ENCODE measurements at places on chromosomes 4 and X. TPM values are rescaled to one million over a fixed set of nuclear protein-coding genes. Genes with fewer than 3 reads are reported as not detected.

The NKX3-2 gene
- 0.08 TPM for total RNA-seq

DNA sequence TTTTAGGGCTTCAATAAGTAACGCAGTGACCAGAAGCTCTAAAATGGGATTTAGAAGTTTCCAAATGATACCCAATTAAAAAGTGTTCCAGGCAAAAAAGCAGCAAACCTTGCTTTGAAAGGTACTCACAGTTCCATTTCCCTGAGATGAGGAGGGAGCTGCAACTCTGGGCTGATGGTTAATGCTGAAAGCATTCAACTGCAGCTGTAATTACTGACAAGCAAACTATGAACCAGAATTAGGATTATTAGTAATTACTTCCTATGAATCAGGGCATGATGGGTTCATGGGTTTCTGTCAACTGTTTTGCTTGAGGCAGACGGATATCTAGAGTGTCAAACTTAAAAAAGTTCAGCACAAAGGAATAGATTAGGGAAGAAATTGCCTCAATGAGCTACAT, 357.4 kb downstream of the STIM2 start:
- no peaks in the 10 kb centered on the region for H3K27me3 ChIP-seq
- no peak overlapping the region for H3K27ac ChIP-seq
- H3K4me1 ChIP-seq, result no peaks in the 10 kb centered on the region
- no peak for DNase-seq
- no peak overlapping the region for H3K4me3 ChIP-seq
- no peaks in the 10 kb centered on the region for H3K36me3 ChIP-seq

The SORBS2 gene
- total RNA-seq, result 245 TPM

- H3K36me3 ChIP-seq, result no peaks in the 10 kb centered on the region
- no peak for DNase-seq
- H3K4me1 ChIP-seq, result no peaks in the 10 kb centered on the region
- H3K4me3 ChIP-seq, result no peak overlapping the region
- no peaks in the 10 kb centered on the region for H3K27me3 ChIP-seq
Observed at GRCh38 chr4:48623182-48623780, 133.2 kb downstream of the ZAR1 start.

GRCh38 chr4:53584658-53585057, 6.6 kb downstream of the LNX1 start:
- H3K4me1 ChIP-seq, result peaks cover 41% of the 10 kb centered on the region
- no peak overlapping the region for H3K27ac ChIP-seq
- H3K27me3 ChIP-seq, result no peaks in the 10 kb centered on the region
- DNase-seq, result no peak

DNA sequence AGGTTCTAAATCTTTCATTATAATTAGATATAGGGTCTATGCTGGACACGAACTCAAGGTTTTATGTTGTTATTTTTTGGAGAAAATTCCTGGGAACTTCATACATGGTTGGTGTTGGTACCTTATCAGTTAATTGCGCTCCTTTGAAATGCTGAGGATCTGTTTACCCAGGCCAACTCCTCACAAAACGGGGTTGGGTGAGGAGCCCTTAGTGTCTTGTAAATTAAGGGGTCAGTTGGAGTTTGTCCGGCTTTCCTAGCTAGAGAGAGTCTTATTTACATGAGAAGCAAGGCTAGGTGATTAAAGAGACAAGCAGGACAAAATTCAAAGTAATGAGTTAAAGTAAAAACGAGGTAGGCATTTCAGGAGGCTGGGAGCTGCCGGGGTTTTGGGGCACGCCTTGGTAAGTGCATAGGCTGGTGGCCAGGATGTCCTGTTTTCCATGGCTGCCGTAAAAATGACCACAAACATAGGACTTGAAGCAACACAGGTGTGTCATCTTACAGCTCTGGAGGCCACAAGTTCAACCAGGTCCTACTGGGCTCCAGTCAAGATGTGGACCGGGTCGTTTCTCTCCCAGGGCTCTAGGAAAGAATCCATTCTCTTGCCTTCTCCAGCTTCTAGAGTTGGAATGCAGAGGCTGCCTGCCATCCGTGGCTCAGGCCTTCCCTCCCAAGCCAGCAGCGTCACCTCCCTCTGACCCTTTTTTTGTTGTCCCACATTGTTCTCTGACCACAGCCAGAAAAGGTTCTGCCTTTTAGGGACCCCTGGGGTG, 19.8 kb downstream of the PSAPL1 start:
- H3K27ac ChIP-seq, result no peak overlapping the region
- DNase-seq, result no peak
- H3K27me3 ChIP-seq, result no peaks in the 10 kb centered on the region

Data from pancreas (tissue), 10 donors.